Gastroesophageal sphincter (tissue), 4 donors: ENCODE measurements at places on chromosomes 13 and 19. TPM values are rescaled to one million over a fixed set of nuclear protein-coding genes. Genes with fewer than 3 reads are reported as not detected.

The GYS1 gene
- 22.1 TPM for total RNA-seq

The KLK15 gene
- not detected for total RNA-seq

The NAA16 gene
- 15.5 TPM for total RNA-seq

GRCh38 chr19:1768248-1768647 is 14.9 kb downstream of the ONECUT3 start:
- no peak for ATAC-seq

- ATAC-seq, result no peak
Measured at GRCh38 chr13:74707291-74707690, 573.1 kb upstream of the KLF12 start.

- ATAC-seq, result no peak
Measured at GRCh38 chr13:66859078-66859477, 371.1 kb downstream of the PCDH9 start.

- ATAC-seq, result no peak
Measured at GRCh38 chr13:100650326-100650725, 24.3 kb downstream of the TMTC4 start.

DNA sequence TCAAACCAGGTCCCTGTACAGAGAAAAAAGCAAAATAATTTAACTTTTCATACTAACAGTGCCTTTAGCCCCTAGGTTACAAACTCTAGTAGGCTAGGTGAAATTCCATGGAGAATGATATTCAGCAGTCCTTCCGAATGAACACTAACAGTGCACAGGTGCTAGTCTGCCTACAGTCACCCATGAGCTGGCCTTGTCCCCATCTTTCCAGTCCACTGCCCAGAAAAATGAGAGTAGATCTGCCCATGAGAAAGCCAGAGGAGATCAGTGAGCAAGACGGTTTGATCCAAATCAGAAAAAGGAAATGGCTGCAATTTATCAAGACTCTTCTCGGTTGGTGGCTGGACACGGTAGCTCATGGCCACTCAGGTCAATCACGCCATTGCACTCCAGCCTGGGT is 524.9 kb downstream of the FGF9 start:
- ATAC-seq, result no peak

DNA sequence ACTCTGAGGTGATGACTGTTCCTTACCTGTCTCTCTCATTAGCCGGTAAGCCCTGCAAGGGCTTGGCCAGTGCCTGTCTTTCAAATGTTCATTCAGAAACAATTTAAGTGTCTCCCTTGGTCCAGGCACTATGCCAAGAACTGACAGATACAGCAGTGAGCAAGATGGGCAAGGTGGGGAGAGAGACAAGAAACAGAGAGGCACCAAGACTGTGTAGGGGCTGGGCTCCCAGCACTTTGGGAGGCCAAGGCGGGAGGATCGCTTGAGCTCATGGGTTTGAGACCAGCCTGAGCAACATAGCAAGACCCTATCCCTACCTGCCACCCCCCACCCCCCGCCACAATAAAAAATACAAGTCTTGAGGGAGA is 1.3 kb upstream of the CCNE1 start:
- ATAC-seq, result no peak
